ENCODE measurements at places on chromosomes 1 and 21.

DNA sequence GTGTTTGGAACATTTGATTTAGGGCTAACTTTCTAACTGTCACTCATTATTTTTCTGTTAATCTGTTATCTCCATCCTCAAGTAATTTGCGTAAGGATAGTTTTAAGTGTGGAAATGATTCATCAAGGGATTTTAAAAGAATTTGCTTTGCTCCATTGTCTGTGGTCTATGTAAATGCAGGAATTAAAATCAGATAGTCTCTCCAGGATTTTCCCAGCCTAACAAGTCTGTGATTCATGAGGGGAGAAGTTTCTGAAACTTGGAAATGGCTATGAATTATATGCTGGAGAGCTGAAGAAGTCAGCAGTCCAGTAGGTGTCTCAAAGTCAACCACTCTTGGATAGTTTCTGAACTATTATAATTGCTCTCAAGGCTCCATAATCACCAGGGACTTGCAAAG lies 264.5 kb downstream of the MRPL39 start:
- DNase-seq = peak; percentile 20

DNA sequence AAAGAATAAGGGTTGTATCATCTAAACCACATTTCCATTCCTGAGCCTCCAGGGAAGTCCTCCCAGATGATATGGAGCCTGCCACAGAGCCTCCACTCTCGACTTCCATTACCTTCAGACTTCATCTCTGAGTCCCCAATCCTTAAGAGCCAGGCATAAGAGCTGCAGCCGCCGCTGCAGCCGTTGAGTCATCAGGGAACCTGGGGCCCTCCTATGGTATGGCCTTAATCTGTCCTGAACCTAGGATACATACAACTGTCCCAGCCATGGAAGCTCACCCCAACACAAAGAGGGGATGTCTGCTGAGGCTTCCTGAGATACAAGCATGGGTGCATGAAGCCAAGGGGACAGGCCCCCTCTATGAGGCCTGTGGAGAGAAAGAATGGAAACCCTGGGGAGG lies 16.3 kb downstream of the TAL1 start:
- DNase-seq = no peak

- DNase-seq = no peak
Observed at GRCh38 chr1:248881261-248881660, 22.4 kb upstream of the ZNF692 start.

DNA sequence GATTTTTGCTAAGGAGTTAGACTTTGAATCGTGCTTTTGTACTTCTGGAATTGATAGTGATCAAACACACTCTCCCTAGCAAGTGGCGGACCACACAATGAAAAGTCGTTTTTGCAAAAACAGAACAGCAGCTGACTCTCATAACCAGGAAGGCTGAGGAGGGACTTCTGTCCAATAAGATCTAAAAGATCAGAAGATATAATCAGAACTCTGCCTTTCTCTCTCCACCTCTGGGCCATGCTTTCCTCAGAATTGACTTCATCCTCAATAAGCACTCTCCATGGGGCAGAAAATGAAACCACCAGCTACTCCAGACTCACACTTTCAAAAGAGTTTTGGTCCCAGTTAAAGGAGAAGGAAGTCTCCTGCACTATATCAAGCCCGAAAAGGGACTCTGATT lies 55.3 kb upstream of the SAMD13 start:
- DNase-seq = no peak

DNA sequence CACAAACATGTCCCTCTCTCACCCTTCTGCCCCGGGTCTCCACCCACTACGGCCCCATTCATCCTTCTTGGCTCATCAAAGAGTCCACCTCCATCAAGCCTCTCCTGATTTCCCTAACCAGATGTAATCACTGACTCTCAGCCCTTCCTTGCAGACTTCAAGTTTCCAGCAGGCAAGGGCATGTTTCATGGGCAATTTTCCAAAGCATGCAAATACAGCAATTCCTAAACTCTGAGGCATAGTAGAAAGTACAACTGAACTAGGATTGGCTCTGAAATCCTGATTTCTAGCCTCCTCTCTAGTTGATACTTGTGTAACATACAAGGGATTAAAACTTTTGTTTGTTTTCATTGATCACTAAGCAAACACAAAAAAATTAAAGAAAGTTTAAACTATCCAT lies 109.1 kb upstream of the GADD45A start:
- DNase-seq = peak; percentile 80

- DNase-seq = no peak
Observed at GRCh38 chr1:36766481-36766880, 267.8 kb downstream of the GRIK3 start.

DNA sequence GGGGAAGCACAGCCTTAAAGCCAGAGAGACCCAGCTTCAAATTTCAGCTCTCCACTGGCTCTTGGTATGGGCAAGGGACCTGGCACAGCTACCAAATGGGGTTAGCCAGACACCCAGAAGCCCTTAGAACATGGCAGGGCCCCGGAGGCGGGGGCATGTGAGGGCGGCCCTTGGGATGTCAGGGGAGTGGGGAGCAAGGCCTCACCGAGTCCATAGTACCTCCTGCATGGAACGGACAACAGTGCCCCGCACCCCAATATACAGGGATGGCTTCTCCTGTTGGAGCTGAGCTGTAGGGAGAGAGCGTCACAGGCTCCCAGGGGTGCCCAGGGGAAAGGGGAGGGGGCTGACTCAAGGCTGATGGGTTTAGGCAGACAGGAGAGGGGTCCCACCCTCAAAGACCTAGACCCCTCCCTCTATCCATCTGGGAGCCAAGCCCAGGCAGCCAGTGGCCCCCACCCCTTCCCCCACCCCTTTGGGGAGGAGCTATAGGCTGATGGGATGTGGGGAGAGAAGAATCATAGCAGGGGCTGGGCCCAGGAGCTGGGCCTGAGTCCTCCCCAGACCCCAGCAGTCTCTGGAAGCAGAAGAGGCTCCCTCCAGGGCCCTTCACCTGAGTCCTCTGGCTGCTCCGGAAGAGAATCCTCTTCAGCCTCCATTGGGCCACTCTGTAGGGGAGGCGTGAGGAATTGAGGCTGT lies 16.5 kb downstream of the SPOCD1 start:
- no peak for DNase-seq
